Stimulated activated CD4-positive, alpha-beta T cell treated with anti-CD3 and anti-CD28 coated beads, Interleukin-2, amount 100 ng/mL, for 24 hours (primary cell): ENCODE measurements at places on chromosomes 13 and 19.

DNA sequence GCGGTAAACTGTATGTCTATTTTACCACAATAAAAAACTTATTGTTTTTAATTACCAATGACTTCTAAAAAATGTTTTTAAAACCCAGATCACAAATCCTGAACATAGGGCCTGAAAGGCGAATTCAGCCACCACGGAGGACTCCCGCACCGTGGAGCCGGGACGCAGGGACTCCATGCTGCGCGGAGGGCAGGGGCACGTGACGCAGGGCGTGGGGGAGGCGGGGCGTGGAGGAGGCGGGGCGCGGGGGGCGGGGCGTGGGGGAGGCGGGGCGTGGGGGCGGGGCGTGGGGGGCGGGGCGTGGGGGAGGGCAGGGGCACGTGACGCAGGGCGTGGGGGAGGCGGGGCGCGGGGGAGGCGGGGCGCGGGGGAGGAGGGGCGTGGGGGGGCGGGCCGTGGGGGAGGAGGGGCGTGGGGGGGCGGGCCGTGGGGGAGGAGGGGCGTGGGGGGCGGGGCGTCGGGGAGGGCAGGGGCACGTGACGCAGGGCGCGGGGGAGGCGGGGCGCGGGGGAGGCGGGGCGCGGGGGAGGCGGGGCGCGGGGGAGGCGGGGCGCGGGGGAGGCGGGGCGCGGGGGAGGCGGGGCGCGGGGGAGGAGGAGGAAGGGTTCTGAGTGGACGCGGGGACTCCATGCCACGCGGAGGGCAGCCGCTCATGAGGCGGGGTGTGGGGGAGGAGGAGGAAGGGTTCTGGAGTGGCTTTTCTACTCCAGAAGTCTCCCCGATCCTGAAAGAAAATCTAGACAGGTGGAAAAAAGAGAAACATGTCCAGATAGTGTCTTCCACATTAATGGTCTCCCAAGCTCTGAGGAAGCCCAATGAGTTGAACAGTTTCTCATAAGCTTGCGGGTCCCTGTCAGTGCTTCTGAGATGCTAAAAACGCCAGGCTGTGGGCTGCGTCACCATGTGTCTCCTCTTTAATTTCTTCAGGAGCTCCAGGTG, 4.4 kb upstream of the PROZ start:
- DNase-seq: peak; percentile 70

GRCh38 chr19:41847351-41848105, 2.7 kb downstream of the DMRTC2 start:
- DNase-seq: no peak

- no peak for DNase-seq
Measured at GRCh38 chr13:37735293-37735692, 134.3 kb downstream of the TRPC4 start.

- DNase-seq: no peak
Measured at GRCh38 chr19:54029301-54029700, 34.4 kb downstream of the VSTM1 start.

- DNase-seq: no peak
Measured at GRCh38 chr13:113802090-113802531, 43.1 kb downstream of the TMEM255B start.

GRCh38 chr13:113150550-113151365, 7.7 kb upstream of the PROZ start:
- no peak for DNase-seq

GRCh38 chr19:52748336-52748950, 13.6 kb upstream of the ZNF611 start:
- DNase-seq: no peak

GRCh38 chr19:33865306-33865705, 68.6 kb downstream of the KCTD15 start:
- no peak for DNase-seq

GRCh38 chr19:18112989-18113478, 15.5 kb downstream of the MAST3 start:
- DNase-seq: peak; percentile 89

DNA sequence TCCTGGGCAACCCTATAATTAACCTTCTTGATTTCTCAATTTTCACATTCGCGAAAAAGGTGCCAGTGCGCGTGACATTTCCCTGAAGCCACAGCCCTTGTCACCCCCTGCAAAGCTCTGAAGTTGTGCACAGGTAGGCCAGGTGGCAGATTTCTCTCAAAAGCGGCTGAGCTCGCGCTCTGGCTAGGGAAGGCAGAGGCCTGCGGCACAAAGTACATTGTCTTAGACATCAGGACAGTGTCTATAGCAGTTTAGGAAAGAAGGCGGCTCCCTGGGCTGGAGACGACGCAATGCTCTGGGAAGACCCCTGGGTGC, 42.9 kb upstream of the ZNF14 start:
- no peak for DNase-seq

GRCh38 chr19:50358483-50359327, 6.7 kb downstream of the NAPSA start:
- peak; percentile 74 for DNase-seq

DNA sequence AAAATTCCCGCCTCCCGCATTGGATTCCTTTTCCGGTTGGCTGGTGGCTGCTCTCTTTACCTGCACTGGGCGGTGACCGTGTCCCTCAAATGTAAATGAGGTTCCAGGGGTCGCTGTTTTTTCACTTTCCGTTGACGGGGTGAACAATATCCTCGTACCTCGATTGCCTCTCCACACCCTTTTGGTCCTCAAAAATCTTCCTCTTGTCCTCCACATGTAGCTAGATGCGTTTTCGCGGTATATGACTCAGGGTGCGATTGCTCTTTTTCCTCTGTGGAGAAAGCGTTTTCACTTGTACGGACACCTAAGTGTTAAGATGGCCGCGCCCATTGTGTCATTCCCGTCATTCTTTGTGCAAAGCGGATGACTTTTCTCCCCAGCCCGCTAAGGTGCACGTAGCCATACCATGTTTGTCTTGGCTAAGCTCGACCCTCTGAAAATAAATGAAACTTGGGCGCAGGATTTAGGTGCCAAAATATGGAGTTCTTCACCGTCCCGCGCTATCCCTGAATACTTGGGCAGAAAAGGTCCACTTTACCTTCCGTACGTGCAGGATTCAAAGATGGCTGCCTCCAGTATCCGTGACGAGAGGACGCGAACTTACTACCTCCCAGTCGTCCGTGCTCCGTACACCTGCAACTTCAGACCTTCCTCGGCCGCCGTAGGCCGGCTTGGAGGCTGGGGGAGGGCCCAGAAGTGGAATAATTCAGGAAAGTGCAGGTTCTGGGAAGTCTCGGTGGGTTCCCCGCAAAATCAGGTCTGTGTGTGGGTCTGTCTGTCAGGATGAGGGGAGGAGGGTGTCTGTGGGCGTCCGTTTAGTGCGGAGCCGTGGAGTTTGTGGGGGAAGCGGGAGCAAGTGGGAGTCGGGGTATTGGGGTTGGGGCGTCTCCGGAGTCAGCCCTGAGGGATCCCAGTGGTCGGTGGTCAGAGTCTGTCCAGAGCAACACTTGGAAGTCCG, at the start of gene ZNF613:
Gene ZNF613 (plus strand): TSS at position 689 of the 958 bp plus-strand sequence. CDS start 8,749 bp downstream, outside the sequence.
- DNase-seq: peak; percentile 81

DNA sequence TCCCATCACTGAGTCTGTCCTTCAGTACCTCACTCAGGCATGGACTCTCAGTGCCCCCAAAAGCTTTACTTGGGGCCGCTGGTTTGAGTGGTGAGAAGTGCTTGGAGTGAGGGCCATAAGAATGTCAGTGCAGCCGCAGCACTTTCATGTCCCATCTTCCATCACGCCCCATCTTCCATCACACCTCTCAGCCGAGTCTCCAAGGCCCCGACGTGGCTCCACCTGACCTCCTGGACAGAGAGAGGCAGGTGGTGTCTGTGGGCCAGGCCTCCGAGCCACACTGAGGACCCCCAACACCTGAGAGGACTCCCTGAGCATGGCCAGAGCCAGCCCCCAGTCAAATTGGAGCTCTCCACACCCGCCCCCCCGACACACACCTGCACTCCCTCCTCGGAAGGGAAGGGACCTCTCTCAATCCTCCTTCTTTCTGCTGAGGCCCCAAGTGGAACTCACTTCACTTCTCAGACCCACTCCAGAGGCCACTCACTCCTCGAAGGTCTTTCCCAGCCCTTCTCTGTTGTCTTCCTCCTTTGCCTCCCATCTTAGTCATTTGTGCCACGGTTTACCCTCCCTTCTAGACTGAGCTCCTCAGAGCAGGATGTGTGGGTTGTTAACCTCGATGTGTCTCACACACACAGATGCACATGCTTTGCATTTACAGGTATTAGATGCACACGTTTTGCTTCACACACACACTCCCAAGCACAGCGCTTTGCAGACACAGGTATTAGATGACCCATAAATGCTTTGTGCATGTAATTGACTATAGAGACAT, 65.7 kb upstream of the ATP12A start:
- no peak for DNase-seq

GRCh38 chr13:111359237-111359915, 38.9 kb downstream of the TEX29 start:
- DNase-seq: no peak

GRCh38 chr13:113124211-113124970, 1.8 kb downstream of the F10 start:
- DNase-seq: no peak

- DNase-seq: peak; percentile 79
Measured at GRCh38 chr19:53906211-53907192, 2.6 kb upstream of the CACNG7 start.

GRCh38 chr13:103525530-103525929, 459.3 kb upstream of the SLC10A2 start:
- DNase-seq: no peak

GRCh38 chr19:1767464-1767933, 14.2 kb downstream of the ONECUT3 start:
- peak; percentile 71 for DNase-seq

DNA sequence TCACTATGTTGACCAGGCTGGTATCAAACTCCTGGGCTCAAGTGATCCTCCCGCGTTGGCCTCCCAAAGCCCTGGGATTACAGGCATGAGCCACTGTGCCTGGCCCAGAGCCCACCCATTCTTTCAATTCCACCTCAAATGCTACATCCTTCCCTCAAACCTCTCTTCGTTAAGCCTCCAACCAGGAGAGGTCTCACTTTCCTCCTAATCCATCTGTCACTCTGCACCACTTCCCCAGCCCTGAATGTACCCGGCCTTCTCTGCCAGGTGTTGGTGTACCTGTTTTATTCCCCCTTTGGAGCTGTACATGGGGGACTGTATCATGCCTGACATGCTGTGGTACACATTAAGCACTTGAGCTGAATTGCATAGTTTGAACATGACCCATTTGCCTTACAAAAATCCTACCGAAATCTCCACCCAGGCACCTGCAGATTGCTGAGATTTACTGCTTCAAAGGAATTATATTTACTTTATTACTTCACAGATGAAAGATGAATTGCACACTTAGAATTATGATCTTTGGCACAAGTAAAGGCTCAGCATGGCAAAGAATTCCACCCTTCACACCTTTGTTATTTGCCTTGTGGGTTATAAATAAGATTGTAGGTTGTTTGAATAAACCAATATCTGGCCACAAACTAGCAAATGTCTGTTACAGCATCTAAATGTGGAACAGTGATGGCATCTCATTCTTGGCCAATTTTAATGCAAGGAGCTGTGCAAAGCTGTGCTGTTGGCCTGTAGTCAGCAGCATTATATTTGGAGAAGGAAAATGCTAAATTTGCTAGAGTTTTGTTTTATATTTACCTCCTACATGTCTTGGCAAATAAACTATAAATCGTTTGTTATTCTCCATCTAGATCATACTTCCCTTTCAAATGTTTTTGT, 15.6 kb upstream of the WASF3 start:
- no peak for DNase-seq

GRCh38 chr19:16824658-16825311, 4.4 kb upstream of the SIN3B start:
- DNase-seq: no peak

GRCh38 chr19:15563325-15563794, 51.7 kb upstream of the CYP4F8 start:
- no peak for DNase-seq

- DNase-seq: peak; percentile 69
Measured at GRCh38 chr13:98466634-98467236, 110.2 kb downstream of the STK24 start.

DNA sequence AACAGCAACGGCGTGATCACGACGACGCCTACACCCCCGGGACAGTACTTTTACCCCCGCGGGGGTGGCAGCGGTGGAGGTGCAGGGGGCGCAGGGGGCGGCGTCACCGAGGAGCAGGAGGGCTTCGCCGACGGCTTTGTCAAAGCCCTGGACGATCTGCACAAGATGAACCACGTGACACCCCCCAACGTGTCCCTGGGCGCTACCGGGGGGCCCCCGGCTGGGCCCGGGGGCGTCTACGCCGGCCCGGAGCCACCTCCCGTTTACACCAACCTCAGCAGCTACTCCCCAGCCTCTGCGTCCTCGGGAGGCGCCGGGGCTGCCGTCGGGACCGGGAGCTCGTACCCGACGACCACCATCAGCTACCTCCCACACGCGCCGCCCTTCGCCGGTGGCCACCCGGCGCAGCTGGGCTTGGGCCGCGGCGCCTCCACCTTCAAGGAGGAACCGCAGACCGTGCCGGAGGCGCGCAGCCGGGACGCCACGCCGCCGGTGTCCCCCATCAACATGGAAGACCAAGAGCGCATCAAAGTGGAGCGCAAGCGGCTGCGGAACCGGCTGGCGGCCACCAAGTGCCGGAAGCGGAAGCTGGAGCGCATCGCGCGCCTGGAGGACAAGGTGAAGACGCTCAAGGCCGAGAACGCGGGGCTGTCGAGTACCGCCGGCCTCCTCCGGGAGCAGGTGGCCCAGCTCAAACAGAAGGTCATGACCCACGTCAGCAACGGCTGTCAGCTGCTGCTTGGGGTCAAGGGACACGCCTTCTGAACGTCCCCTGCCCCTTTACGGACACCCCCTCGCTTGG, 966 bp downstream of the JUNB start:
- peak; percentile 78 for DNase-seq

- no peak for DNase-seq
Measured at GRCh38 chr13:30396434-30397075, 25.7 kb upstream of the UBE2L5 start.

- no peak for DNase-seq
Measured at GRCh38 chr13:113926951-113927660, 46.8 kb downstream of the C13orf46 start.

- DNase-seq: no peak
Measured at GRCh38 chr19:46863818-46864629, 3.2 kb downstream of the ARHGAP35 start.

DNA sequence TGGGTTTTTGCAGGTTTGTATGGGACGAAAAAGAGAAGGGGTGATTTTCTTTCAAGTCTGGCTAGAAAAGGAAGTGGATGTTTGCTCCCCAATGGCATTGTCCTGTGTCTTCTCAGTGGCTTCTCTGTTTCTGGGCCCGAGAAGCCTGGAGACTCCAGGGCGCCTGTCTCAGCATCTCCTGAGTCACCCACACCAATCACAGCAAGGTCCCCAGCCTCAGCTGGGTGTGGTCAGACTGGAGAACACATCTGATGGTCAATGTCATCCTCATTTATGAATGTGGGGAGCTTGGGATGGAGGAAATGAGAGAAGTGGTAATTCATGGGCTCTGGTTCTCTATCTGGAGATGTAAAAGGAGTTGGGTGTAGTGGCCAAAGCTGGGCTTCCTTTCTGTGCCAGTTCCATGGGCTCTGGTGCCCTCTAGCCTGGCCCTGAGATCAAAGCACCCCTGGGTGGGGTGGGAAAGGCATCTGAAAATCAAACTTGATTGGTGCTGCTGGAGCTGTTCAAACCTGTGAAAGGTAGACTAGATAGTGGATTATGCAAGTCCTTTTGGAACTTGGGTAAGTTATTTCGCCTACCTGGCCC, 13.4 kb downstream of the RASL11A start:
- no peak for DNase-seq
